ENCODE measurements at places on chromosomes 5 and 9.
A peak's percentile ranks its signal among the peaks of the same experiment; 100 is the strongest.

DNA sequence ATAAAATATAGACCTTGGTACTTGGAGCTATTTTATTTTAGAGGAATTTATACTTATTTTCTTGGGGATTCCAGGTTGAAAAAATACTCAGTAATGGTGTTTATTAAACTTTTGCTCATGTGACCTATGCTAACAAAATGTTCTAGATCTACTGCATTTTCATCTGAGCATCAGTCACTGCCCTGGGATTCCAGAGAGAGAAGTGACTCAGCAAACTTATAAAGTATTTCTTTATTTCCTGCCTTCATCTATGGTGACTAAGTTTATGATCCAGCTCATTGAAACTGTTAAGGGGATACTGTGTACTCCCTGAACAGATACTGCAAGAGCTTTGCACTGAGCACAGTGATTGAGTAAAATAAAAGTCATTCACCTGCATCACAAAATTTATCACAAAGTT lies 298.5 kb upstream of the CDH18 start:
- DNase-seq: no peak

- no peak for DNase-seq
These were observed 90.0 kb upstream of the NIPBL start for GRCh38 chr5:36786448-36787012.

DNA sequence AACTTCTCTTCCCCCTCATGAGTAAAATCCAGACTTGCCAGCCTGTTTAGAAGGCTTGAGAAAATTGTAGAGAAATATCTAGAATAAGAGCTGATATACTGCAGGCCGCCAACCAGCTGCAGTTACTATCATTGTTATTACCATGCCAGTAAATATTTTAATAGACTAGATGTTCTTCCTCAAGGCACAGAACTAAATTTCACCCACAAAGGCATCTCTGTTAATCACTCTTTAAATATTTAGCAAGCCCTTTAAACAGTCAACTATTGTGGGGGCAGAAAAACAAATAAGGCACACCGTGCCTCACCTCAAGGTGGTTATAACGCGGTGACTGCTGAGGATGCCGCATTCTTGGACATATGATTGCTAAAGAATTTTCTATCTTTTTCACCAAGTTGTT lies 147.0 kb downstream of the SPOCK1 start:
- DNase-seq: no peak

- DNase-seq: no peak
These were observed 14.0 kb downstream of the PPWD1 start for GRCh38 chr5:65577141-65577540.

GRCh38 chr5:180313677-180314505 lies 22.0 kb upstream of the MAPK9 start:
- DNase-seq: no peak

DNA sequence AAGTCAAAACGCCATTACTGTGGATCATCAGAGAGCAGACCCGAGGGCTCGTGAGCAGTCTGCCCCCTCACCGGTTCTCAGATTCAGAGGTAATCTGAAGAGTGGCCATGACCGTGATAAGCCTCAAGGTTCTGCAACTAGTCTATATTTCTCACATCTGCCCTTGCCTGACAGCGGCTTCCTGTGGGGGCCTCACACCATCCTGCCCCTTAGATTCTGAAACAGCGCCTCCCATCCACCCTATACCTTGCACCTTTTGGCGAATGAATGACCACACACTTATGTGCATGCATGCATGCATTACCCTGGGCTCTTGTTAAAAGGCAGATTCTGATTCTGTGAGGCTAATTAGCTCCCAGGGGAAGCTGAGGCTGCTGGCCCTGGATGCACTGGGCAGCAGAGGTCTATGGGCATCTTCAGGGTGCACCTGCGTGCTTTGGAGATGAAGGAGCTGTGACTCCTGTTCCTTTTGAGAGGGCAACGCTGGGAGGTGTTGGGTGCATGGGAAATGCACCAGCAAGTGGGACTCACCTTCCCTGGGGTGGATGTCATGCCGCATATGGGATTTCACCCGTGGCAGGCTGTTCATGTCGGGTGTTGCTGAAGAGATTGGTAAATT lies 7.8 kb upstream of the GADD45G start:
- DNase-seq: no peak

- DNase-seq: no peak
These were observed 25.1 kb upstream of the SHISAL2B start for GRCh38 chr5:64665243-64665642.

GRCh38 chr9:77819657-77820056 lies 171.5 kb upstream of the GNA14 start:
- DNase-seq: peak; percentile 59

DNA sequence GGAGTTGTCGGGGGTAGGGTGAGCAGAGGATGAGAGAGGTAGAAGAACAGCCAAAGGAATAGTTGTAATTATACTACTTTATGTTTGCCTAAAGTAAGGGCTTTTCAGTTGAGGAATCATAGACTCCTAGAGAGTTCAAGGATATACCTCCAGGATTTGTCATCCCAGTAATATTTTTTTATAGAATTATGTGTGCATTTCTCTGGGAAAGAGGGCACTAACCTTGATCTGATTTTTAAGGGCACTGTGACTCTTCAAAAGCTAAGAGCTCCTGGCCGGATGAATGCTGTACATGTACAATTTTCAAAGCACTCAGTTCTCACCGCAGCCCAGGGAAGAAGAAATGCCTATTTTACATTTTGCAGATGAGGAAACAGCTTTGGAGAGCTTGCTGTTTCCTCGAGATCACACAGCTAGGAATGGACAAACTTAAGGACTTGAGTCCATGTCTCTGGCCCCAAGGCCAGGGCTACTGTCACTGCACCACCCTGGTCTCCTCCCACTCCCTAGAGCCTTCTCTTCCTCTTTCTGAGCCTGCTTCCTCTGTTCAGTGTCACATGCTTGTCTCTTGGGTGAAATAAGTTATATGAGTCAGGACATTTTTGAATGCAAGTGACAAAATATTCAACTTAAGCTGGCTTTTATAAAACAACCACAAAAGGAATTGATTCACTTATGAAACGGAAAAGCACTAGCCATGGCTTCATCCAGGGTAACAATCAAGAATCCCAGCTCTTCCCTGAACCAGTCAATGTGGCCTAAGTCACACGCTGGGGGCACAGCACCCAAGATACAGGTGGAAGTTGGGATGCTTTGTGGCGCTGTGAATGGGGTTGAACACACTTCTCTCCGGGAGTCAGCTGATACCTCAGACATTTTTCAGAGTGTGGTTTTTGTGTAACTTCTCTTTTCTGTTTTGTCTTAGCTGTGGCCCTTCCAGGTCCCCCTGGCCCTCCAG lies 45.7 kb upstream of the TGFBR1 start:
- DNase-seq: peak; percentile 92

DNA sequence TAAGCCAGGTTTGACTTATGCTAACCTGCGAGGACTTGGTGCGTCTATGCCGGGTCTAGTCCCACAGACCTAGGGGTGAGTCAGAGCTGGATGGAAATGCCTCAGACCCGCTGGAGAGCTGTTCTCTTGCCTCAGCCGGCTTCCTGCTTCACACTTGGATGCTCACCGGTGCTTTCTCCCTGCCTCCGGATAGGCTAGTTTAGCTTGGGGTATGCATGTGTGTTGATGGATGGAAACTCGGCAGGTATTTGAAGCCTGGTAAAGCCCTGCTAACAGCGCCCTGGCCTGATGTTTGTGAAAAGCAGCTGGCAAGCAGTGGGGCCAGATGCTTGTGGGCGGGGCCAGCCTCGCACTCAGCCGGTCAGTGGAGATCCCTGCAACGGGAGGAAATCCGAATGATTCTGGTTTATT lies 29.3 kb downstream of the PRRC2B start:
- DNase-seq: no peak

DNA sequence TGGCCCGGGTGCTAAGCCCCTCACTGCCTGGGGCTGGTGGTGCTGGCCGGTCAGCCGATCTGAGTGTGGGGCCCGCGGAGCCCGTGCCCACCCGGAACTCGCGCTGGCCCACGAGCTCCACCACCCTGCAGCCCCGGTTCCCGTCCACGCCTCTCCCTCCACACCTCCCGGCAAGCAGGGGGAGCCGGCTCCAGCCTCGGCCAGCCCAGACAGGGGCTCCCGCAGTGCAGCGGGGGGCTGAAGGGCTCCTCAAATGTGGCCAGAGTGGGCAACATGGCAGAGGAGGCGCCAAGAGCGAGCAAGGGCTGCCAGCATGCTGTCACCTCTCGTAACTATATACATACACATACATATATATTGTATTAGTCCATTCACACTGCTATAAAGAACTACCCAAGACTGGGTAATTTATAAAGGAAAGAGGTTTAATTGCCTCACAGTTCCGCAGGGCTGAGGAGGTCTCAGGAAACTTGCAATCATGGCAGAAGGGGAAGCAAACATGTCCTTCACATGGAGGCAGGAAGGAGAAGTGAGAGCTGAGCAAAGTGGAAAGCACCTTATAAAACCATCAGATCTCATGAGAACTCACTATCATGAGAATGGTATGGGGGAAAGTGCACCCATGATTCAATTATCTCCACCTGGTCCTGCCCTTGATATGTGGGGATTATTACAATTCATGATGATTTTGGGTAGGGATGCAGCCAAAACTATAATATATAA lies 56.8 kb downstream of the LIX1 start:
- DNase-seq: peak; percentile 87

- DNase-seq: no peak
These were observed 29.5 kb downstream of the CAAP1 start for GRCh38 chr9:26863074-26863473.

GRCh38 chr9:94681508-94681907 lies 42.2 kb upstream of the FBP1 start:
- DNase-seq: peak; percentile 78

DNA sequence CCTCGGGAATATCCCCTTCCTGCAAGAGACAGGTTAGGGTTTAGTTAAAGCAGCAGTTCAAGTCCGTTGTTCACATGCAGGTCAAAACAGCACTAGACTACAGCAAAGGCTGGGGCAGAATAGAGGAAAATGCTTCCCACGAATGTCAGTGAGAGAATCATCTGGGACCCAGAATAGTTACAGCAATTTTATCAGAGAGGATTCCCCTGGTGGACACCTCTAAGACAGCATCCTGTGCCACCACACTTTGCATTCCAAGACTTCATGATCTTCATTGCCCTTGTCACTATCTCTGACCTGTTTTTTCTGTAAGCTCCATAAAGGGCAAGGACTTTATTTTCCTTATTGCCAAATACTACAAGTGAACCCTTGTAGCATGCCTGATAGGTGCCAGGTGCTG lies 12.9 kb downstream of the GRXCR2 start:
- no peak for DNase-seq

DNA sequence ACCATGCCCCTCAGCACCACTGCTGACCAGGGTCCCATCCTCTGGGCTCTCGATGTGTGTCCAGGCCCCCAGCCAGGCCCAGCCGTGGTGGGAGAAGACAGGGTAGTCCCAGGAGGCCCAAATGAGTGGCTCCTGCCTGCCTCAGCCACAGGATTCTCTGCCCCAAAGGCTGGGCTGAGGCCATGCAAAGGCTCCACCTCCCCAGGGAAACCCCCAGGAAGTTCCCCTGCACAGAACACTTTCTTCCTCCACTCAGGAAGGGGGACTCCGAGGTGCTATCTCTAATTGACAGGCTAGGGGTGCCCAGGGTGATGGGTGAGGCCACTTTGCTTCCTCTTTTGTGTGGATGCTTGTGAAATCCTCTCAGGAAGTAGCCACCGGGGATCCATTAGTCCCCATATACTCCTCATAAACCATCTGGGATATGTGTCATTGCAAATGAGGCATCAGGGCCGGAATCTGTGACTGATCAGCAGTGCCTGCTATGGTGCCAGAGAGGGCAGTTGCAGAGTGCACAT lies 23.1 kb upstream of the TDRD7 start:
- peak; percentile 62 for DNase-seq

DNA sequence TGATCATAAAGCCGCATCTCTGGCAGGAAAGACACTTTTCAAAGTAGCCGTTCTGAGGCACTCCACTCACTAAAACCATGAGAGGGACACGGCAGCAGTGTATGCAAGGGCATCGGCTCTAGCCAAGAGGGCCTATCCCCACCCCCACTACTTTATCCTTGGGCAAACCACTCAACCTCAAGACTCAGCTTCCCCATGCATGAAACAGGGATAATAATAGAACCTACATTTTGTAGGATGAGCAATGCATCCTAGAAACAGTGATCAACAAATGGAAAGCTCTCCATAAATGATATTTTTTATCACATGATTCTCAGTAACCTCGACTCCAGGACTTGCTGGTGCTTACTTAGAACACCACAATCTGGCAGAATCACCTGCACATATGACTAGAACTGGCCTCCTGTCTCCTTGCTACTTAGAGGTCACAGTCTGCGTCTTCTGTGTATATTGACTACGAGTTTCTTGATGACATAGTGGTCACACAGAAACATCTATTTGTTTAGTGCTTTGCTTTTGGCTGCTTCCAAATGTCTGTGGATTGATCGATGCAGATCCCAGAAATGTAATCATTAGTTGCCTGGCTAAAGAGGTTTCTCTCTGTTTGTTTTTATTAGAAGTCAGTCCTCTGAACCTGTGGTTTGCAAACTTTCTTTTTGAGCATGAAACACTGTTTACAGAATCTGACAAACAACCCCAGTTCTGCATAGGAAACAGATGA lies 102.1 kb downstream of the LHFPL2 start:
- peak; percentile 41 for DNase-seq

DNA sequence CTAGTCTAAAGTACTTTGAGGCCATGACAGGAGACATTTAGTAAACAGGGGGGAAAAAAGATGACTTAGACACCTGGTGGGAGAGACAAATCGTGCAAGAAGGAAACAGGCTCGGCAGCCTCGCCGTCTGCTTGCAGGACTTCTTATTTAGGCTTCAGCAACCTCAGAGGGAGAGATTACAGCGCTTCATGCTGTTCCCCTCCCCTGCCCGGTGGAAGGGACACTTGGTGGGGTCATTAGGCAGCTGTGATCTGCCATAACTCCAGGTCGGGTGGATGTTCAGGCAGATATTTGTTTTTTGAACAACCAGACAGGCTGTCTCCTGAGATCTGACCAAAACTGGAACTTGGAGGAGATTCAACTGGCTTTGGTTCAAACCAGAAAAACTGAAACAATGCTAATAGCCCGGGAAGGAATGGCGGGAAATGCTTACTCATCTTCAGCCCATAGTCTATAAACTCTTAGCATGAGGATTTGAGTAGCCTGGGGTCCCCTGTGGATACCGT lies 38.1 kb upstream of the CD180 start:
- DNase-seq: peak; percentile 52

DNA sequence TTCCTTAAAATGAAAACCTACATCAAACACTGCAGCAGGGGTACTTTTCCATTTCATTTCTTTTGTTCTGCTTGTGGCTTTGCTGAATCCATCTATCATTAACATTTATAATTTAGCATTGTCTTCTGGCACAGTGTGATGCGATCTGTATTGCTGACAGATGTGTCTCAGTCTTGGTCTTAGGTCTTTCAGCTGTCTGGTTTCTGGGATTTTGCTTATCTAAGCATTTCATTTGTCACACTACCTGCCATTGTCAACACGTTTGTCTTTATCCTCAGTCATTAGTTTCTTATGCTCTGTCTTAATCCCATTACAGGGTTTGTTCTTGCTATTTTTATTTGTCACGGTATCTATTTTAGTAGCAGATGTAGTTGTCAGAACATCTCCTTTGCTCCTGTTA lies 303.1 kb downstream of the IZUMO3 start:
- no peak for DNase-seq
